ENCODE measurements at places on chromosomes 7 and 10.

- DNase-seq = no peak
Measured at GRCh38 chr7:85734823-85735222, 548.0 kb upstream of the SEMA3D start.

GRCh38 chr7:158031867-158032308, 555.7 kb downstream of the PTPRN2 start:
- DNase-seq = no peak

DNA sequence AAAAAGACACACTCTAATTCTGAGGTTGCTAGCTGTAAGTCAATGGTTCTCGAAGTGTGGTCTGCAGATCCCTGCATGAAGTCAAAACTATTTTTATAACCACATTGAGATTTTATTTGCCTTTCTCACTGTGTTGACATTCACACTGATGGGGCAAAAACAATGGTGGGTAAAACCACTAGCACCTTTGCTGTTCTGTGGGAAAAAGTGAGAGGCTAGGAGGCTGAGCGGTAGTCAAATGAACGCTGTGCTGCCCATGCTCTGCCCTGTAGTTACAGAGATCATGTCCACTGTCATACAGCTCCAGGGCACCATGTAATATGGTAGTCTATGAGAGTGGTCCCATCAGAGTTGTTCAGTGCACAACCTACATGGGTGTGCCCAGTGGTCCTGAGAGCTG, 21.6 kb upstream of the PDCD4 start:
- DNase-seq = no peak

DNA sequence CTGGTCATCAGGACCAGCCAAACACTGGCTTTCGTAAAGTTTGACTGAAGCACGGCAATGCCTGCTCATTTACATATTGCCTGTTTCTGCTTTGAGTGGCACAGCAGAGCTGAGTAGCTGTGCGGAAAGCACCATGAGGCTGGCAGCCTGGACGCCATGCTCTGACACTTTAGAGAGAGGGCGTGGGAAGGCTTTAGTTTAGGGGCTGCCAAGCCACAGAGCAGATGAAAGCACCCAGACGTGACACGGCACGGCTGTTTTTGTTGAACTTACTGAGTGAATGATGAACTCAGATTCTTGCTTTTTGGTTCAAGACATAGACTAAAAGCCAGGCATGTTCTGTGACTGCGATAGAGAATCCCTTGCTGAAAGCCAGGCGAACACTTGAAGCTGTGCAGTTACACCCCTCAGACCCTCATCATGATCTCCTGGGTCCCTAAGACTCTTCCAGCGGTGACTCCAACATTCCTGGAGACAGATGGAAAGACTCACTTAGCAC, 182.1 kb downstream of the ZMYND11 start:
- DNase-seq = no peak

Data from stimulated activated effector memory CD8-positive, alpha-beta T cell treated with anti-CD3 and anti-CD28 coated beads, Interleukin-12 subunit alpha, Interleukin-12 subunit beta, amount 100 ng/mL, for 72 hours (primary cell).